Stimulated activated CD4-positive, alpha-beta T cell treated with anti-CD3 and anti-CD28 coated beads, Interleukin-2, amount 100 ng/mL, for 24 hours (primary cell): ENCODE measurements at places on chromosomes 11 and 22.
A peak's percentile ranks its signal among the peaks of the same experiment; 100 is the strongest.

GRCh38 chr11:104653407-104653806 lies 244.9 kb downstream of the CASP12 start:
- no peak for DNase-seq

DNA sequence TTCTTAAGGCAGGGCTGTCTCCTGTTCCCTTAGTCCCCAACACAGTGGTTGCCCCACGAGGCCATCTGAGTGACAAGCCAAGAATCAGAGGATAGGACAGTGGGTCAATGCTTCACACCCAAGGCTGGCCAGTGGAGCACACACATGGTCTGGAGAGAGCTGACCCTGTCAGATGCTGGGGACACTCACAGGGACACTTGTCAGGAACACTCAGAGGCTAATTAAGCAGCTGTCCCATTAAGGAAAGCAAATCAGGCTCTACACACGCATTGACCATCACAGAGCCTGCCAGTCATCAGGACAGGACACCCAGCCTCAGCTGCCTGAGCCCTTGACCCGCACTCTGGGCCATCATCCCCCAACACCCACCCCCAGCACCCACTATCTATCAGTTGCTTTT lies 18.2 kb downstream of the GDPD5 start:
- DNase-seq = no peak

DNA sequence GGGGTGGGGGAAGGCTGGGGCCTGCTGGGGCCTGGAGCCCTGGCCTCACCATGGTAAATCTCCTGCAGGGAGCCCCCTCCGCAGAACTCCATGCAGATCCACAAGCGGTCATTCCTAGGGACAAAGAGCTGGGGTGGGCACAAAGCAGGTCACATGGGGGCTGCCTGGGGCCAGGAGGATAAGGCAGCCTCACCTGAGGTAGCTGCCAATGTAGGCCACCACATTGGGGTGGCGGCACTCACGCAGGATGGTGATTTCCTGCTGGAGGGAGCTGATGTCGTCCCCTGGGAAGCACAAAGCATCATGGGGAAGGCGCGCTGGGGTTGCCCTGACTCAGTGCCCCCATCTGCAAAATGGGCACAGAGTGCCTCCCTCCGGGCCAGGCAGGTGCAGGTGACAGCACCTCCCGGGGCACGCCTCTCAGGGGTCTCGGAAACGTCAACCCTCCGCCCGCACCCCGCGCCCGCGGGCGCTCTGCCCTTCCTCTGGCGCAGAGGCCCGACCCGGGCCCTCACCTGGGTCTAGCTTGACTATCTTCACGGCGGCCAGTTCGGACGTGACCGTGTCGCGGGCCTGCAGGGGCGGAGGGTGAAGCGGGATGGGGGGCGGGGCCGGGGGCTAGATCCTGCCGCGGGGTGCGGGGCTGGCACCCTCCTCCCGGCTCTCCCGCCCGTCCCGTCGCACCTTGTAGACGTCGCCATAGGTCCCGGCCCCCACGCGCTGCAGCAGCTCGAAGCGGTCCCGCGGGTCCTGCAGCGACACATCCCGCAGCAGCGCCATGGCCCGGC lies 450 bp downstream of the MAP4K2 start:
- DNase-seq = peak; percentile 55

DNA sequence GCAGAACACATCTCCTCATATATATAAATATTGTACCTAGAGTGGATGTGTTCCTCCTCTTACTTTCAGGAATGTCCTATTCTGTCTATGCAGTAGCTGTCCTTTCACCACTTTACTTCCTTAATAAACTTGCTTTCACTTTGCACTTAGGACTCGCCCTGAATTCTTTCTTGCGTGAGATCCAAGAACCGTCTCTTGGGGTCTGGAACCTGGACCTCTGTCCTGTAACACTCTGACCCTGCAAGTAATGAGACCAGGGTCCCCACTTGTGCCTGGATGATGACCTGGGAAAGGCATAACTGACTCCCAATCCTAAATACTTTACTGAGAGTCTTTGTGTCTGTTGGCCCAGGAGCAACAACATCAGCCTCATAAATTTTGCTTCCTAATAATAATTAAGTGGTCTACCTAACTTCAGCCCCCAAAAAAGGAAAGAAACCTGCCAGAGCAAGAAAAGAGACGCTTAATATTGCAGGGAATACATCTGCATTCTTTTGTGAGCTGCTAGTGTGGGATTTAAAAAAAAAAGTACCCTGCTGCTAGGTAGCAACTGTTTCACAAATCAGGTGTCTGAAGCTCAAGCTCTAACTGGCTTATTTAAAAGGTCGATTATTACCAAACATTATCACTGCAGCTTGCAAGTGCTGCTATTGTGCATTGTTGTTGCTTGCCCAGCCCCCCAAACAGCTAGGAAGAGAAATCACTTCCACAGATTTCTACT lies 69.3 kb downstream of the FAM168A start:
- DNase-seq = no peak

DNA sequence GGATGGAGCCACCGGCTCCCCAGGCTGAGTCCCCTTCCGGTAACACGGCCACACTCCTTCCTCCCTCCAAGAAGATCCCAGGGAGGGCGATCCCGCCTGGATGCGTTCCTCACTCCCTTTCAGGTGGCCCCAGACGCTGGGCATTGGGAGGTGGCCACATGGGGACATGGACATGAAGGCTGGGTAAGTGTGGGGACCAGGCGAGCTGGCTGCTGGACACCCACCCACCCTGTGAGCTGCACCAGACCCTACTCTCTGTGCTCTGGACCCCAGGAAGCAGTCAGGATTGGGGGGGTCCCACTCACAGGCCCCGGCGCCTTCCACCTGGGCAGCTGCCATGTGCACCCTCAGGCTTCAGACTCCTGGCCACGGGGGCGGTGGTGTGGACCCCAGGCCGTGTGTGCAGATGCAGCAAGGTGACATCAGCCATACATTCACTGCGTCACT lies 932.8 kb downstream of the BRD1 start:
- DNase-seq = peak; percentile 7
